Putamen (tissue), 1 donor: ENCODE measurements at places on chromosomes 12 and 14.

DNA sequence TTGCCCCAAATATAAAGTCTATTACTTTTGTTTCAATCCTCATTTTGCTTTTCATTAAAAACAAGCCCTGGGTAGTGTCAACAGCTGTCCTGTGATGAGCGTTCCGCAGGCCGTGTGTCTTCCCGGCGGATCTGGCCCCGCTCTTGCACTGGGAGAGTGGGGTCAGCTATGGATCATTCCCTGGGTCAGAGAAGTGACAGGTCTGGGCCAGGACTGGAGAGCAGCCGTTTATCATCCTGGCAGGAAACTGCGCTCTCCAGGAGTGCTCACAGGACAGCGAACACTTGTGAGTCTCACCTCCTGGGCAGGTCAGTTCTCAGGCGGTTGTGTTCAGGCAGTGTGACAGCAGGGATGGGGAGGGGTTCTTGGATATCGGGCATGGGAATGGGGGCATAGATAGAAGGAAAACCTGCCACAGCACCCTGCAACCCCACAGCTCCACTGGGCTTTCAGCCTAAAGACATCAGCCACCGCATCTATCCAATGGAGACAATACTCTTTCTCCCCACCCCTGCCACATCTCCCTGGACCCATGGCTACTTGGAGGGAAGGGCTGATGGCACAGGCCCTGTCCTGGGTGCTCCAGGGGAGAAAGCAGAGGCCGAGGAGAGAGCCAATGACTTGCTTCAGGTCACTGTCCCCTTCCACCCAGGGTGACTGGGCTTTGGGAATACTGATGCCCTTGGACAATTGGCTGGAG lies 47.8 kb upstream of the CHGA start:
- DNase-seq, result no peak

DNA sequence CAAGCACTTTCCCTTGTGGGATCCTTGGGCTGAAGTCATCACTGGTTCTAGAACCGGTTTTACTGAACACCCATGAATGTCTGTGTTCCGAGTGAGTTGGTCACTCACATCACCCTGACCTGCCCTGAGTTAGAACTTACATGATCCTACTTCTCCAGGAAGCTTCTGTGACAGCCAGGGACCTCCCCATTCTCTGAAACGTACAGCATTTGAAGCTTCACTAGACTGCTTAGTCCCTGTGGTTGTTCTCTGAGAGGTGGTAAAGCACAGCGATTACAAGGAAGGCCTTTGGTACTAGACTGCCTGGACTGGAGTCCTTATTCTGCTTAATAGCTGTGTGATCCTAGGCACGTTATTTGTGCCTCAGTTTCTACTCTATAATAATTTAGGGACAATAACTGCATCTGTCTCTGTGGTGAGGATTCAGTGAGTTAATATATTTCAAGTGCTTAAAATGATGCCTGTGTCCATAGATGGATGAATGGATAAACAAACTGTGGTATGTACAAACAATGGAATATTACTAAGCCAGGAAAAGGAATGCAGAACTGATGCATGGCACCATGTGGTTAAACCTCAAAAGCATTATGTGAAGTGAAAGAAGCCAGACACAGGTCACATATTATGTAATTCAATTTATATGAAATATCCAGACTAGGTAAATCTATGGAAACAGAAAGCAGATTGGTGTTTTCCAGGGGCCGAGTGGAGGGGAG lies 54.7 kb upstream of the DDX11 start:
- DNase-seq, result no peak

DNA sequence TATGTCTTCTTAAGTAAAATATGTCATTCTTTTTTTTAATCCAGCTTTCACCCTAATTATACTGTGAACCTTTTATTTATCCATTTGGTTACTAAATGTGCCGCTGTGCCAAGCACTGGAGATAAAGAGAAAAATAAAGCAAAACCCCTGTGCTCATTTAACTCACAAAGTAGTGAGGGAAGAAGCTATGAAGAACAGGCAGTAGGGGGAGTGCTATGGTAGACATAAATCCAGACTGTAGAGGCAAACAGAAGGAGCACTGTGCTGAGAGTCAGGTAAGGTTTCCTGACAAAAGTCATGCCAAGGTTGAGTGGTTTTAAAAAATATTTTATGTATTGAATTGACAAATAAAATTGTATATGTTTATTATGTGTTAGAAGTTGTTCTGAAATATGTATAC lies 188.5 kb upstream of the SYT10 start:
- no peak for DNase-seq

- no peak for DNase-seq
Observed at GRCh38 chr12:43973385-43973784, 137.5 kb downstream of the TMEM117 start.

DNA sequence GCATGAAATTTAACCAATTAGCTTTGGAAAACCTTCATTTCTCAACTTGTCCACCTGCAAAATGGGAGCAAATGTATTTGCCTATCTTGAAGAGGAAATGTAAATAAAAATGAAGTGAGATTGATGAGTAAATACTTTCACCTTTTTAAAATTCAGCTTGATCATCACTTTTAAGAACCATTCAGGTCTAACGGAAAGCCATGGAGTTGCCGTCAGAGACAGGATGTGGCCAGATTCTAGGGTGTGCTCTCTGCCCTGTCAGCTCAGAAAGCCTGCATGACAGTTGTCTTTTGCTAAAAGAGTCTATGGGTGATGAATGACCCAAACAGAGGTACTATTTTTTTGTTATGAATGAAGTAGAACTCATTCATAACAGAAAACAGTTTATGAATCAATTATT lies 104.3 kb upstream of the SLC35F4 start:
- DNase-seq, result no peak

DNA sequence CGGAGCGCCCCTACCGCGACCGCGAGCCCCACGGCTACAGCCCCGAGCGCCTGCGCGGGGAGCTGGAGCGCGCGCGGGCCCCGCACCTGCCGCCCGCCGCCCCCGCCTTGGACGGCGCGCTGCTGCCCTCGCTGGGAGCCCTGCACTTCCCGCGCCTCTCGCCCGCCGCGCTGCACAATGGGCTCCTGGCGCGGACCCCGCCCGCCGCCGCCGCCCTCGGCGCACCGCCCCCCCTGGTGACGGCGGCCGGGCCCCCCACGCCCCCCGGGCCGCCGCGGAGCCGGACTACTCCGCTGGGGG lies 27.0 kb downstream of the LRCOL1 start:
- no peak for DNase-seq

DNA sequence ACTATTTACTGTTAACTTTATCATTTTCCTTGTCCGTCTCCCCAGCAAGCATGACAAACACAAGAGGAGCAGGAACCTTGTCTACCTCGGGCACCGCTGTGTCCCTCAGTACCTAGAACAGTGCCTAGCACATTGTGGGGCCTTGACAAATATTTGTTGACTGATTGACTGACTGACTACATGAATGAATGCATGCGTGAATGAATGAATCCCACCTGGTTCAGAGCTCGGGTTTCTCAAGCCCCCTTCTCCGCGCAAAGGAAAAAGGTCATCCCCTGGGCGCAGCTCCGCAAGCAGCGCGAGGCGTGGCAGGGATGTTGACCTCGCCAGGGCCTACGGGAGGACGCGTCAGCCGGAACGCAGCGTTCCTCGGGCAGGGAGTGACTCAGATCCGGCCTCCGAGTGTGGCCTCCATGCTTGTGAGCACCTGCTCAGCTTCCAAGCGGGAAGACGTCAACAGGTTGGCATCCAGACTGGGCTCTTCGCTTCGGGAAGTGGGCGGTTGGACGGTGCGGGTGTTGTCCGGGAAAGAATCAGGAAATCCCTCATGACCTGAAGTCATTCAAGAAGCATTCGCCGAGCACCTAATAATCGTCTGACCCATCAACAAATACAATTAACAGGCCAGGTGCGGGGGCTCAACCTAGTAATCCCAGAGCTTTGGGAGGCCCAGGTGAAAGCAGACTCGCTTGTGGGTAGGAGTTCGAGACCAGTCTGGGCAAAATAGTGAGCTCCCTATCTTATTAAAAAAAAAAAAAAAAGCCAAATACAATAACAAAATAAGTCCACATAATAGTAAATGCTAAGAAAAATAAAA lies 13.9 kb upstream of the UBC start:
- DNase-seq, result no peak

GRCh38 chr12:118337194-118337838 lies 35.4 kb downstream of the TAOK3 start:
- DNase-seq, result no peak

DNA sequence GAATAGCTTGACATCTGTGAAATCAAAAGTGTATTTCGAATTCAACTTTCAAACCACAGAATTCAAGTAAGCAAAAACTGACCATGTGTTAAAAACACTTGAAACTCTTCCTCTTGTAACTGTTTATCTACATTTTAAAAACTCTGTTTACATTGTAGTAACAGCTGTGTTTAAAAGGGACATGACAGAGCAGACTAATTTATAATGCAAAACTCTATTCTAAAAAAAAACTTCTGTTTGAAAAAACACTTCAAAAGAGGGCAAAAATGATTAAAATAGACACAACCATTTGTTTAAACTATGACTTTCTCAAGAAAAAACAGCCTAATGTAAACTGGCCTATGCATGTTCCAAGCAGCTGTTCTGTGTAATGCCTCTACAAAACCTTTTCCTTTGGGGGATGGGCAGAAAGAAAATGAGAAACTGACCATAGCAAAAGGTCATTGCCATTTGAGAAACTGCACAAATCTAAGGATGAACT lies 149.1 kb upstream of the HMGA2 start:
- DNase-seq, result no peak

DNA sequence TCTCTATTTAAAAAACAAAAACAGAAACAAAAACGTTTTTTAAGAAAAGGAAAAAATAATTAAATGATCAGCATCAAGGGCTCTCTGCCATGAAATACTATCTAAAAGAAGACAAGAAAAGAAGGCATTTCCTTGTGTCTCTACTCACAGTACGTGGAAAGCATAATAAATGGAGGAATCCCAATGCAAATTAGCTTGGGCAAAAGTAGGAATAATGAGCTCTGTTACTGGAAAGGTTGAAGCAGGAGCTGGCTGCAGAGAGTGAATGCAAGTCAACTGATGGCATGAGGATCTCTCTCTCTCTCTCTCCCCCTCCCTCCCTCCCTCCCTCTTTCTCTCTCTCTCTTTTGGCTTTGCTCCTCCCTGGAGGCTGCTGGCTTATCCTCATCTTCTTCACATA lies 85.9 kb downstream of the TBX3 start:
- no peak for DNase-seq

GRCh38 chr12:108332791-108333382 lies 6.2 kb downstream of the CMKLR1 start:
- DNase-seq, result peak; percentile 41

DNA sequence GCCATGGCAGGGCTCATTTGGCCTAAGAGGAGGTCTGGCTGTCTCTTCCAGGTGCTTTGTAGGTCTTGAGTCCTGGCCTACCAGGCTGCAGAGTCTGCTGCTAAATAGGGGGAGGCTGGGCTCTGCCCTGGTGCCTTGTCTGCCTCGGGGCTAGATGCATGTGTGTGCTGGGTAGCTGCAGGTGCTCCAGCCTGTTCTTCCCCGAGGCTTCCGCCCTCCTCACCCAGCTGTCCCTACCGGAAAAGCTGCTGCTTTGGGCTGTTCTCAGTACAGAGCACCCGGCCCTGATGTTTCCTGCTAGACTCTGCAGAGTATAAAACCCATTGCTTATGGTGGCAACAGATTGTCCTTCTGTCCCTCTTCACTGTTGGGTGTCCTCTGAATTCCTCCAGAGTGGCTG lies 37.7 kb downstream of the RAB35 start:
- no peak for DNase-seq

GRCh38 chr14:51880835-51881580 lies 20.6 kb downstream of the GNG2 start:
- no peak for DNase-seq

GRCh38 chr14:105793836-105794235 lies 267.5 kb downstream of the TMEM121 start:
- DNase-seq, result no peak

DNA sequence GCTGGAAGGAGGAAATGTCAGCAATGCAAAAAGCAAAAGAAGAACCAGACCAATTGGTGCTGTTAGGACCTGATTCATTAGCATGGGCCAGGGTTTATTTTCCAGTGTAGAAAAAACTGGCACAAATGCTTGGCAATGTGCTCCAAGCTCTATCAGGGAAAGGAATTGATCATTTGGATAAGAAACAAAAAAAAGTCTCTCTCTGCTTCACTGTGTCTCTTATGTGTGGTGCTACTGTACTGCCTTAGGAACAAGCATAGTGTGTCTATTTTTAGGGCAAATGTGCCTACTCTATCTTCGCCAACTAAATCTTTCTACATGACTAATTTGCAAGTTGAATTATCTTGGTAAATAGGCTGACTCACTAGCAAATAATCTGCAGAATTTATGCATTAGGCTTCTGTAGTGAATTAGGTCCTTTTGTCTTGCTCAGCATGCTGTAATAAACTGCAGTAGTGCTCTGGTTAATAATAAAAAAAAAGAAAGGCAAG lies 236.7 kb downstream of the MDGA2 start:
- peak; percentile 71 for DNase-seq

GRCh38 chr14:101171650-101172049 lies 268.1 kb upstream of the RTL1 start:
- no peak for DNase-seq

DNA sequence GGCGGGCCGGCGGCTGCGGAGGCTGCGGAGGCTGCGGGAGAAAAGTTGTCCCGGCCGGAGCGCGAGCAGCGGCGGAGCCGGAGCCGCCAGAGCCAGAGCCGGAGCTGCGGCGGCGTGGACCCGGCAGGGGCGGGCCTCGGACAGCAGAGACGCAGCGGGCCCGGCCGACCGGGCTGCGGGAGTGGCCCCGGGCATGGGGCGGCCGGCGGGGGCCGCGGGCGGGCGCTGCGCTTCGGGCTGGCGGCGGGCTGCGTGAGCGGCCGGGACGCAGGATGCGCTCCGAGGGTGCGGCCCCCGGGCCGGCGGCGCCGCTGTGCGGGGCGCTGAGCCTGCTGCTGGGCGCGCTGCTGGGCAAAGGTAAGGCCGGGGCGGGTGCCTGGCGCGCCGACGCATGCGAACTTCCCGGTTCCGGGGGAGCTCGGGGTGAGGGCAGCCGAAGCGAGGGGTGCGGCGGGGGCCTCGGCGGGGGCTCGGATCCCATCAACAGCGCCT lies at the start of gene TMEM132C:
TMEM132C (plus strand) TSS at position 40 of the 492 bp plus-strand sequence; CDS start at position 273, 233 bp downstream.
- DNase-seq, result no peak

DNA sequence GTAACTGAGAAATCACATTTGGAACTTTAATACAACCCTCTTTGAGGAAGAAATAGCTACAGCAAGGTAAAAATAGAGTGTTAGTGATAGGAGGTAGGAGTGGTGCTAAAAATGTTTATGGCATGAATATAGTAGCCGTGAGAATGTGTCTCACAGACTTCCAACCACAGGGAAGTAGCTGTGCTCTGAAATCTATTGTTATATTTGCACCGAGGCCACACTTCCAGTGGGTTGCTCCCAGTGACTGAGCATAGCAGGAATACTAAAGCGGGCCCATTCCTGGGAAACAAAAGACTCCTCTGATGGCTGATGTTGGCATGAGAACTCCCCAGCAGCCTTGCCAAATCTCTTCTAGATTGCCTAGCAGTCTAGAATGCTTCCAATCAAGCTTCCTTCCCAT lies 174.1 kb upstream of the PLXNC1 start:
- peak; percentile 60 for DNase-seq
